Ovary (tissue), 10 donors: ENCODE measurements at places on chromosomes 11 and 22. TPM values are rescaled to one million over a fixed set of nuclear protein-coding genes. Genes with fewer than 3 reads are reported as not detected.

DNA sequence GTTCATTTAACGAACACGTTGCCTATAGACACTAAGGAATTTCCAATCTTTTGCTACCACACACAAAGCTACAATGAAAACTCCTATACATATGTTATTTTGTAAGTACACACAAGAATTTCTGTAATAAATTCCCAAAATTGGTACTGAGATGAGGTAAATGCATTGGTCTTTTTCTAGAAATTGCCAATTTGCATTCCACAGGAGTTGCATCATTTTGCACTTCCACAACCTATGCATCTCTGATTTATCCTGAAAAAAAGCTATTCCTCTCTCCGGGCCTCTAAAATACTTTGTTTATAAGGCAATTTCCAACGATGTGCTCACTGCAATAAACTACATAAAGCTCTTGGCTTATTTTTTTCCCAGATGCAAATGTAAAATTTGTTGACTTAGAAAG is 24.9 kb downstream of the IMMP1L start:
- no peak for DNase-seq

Gene PKDREJ
- 0.08 TPM for polyA plus RNA-seq

Gene TMEM191C
- 1.4 TPM for polyA plus RNA-seq

Gene NPAS4
- 0.11 TPM for polyA plus RNA-seq

DNA sequence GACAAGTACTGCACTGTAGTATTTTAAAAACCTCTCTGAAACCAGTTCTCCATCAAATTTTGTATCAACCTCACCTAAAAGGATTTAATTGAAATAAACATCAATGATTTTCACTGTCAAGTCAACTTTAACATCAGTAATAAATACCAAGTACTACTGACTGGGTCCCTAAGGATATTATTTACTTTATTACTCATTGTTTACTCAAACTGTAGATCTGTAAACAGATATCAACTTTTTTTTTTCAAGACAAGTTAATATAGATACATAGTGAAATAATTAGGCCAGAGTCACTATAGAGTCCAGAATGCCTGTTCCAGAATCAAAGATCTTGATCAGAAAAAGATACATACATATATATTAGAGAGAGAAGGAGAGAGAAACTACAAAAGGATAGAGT is 1.6 kb downstream of the RNF141 start:
- no peak for DNase-seq
